Right ventricle myocardium superior (tissue), 1 donor: ENCODE measurements at places on chromosomes 2 and 18. TPM values are rescaled to one million over a fixed set of nuclear protein-coding genes. Genes with fewer than 3 reads are reported as not detected.

GRCh38 chr2:83017366-83018090, 1441.6 kb downstream of the SUCLG1 start:
- DNase-seq, result no peak

GRCh38 chr2:27249159-27249890, 13.5 kb downstream of the SLC30A3 start:
- DNase-seq, result no peak

The SLC4A3 gene
- 503 TPM for total RNA-seq

- no peak for DNase-seq
These were observed 96.8 kb downstream of the DNAH6 start for GRCh38 chr2:84613082-84613481.

The IGFBP2 gene
- 51.1 TPM for total RNA-seq

- no peak for DNase-seq
These were observed 649.5 kb downstream of the XIRP2 start for GRCh38 chr2:167537743-167538142.

The MAL gene
- total RNA-seq, result 5.5 TPM

The C1GALT1C1L gene
- total RNA-seq, result 1.1 TPM

DNA sequence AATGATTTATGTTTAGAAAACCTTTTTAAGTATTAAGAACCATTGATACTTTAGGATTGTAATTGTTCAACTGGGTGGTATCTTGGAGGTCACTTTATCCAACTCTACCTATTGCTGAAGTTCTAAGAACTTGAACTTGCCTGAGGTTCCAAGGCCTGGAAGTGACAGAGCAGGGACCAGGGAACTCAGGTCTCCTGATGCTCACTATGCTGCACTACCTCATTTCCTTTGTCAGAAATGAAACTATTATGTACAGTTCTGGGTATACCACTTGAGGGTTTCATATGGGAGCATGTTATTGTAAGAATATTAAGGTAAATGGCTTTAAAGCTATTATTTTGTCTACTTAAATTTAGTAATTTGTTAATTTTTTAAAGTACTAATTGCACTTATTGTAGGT, 3.0 kb downstream of the MBD5 start:
- DNase-seq, result no peak

DNA sequence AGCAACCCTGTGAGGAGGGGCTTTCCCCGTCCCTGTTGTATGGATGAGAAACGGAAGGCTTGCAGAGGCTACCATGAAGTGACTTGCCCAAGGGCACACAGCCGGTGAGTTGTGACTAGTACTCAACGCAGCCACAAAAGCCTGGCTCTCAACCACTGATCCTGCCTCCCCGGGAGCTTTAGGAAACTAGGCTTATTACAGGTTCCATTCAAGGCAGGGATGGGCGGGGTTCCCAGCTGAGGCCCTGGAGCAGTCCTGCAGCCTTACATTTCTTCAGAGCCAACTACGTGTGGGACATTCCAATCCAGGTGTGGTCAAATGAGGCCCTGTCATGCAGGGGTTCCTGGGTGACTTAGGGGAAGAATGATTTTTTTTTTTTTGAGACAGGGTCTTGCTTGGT, 59.6 kb downstream of the MEX3C start:
- DNase-seq, result no peak

The CFAP53 gene
- total RNA-seq, result 0.11 TPM

The ZBTB7C gene
- total RNA-seq, result 2.6 TPM

- no peak for DNase-seq
These were observed 819 bp downstream of the GRHL1 start for GRCh38 chr2:9952286-9952737.

DNA sequence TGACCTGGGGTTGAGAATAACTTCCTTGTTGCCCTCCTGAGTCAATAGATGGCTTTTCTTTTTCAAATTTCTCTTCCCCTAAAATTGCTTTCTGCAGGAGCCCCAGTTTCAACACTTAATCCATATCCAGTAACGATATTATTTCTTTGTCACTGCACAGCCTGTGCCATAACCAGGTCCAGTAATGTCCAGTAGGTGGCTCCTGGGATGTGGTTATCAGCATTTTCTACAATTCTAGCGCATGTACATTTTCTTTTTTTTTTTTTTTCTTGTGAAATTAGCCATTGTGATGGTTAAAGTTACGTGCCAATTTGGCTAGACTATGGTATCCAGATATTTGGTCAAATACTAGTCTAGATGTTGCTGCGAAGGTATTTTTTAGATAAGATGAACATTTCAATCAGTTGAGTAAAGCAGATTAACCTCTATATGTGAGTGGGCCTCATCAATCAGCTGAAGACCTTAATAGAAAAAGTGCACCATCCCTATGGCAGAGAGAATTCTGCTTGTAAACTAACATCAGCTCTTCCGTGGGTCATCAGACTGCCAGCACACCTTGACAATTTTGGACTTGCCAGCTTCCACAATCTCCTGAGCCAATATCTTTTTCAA, 72.9 kb upstream of the SCG2 start:
- no peak for DNase-seq

- no peak for DNase-seq
These were observed 78.6 kb upstream of the CSRNP3 start for GRCh38 chr2:165390875-165391274.

The WDFY1 gene
- total RNA-seq, result 10.8 TPM

GRCh38 chr18:68104036-68104435, 587.5 kb upstream of the DSEL start:
- DNase-seq, result no peak

DNA sequence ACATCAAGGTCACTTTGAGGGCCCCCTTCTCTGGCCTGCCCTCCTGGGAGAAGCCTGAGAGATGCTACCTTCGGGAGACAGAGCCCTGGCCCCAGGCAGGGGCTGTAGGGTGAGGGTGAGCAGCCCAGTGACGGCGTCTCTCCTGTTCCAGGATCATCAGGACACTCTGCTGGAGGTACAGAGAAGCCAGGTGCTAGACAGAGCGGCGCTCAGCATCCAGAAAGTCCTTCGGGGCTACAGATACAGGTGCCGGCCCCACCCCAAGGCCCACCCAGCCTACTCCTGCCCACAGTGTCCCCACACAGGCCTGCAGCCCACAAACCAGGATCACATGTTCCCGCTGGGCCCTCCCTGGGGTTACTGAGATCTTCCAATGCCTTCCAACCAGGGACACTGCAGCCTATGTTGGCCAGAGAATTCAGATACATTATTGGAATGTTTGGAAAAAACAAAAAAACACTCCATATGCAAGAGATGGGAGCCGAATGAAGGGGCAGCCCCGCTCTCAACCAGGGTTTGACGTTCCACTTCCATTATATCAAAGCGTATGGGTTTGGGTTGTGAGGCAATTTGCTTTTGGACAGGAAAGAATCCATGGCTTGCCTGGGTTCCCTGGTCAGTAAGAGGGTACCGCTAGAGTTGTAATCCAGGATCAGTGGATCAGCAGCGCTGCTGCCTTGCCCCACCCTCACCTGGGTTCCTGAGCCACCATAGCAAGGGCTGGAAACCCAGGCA, 49.5 kb upstream of the GPR17 start:
- DNase-seq, result no peak

DNA sequence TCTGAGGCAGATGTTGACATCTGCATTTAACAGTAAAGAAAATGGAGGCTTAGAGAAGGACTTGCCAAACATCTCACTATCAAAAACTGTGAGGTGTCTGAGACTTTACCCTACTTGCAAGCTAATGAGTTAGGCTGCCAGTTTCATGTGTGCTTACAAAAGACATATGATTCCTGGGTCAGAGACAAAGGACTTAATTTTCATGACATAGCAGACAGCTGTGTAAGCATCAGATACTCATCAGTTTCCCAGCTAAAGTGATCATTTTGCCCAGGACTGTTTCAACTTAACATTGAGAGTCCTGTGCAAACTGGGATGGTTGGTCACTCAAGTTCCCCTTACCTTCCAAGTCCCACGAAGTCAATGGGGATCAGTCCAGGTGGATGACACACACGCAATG, 18.9 kb upstream of the DAPL1 start:
- DNase-seq, result no peak

The IAH1 gene
- 76.2 TPM for total RNA-seq

GRCh38 chr2:58636872-58637271, 395.7 kb upstream of the FANCL start:
- DNase-seq, result no peak

DNA sequence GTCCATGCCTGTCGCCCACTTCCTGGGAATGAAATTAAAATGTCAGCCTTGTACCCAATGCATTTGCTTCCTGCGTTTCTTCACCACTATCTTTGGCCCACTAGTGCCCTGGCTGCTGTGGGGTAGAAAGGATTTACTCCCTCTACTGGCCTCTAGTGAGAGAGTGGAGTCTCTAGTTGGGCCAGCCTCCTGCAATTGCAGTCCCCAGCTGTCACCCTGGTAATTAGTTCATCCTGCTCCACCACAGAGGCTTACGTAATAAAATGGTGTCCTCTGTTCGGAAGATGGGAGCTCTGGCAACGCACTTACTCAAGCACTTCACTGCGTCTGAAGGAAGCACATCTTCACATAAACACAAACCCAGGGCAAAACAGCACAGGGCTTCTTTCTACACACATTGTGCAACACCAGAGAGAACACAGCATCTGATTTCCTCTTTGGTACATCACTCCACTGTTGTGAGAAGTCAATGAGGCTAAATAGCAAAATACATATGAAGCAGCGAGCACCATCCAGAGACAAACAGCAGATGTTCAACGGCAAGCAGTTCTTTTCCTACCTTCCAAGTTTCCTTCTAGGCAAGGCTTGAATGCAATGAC, 274.6 kb downstream of the LRATD1 start:
- DNase-seq, result no peak

The ZSWIM2 gene
- not detected for total RNA-seq

GRCh38 chr2:218476676-218477075, 57.8 kb downstream of the VIL1 start:
- DNase-seq, result no peak

DNA sequence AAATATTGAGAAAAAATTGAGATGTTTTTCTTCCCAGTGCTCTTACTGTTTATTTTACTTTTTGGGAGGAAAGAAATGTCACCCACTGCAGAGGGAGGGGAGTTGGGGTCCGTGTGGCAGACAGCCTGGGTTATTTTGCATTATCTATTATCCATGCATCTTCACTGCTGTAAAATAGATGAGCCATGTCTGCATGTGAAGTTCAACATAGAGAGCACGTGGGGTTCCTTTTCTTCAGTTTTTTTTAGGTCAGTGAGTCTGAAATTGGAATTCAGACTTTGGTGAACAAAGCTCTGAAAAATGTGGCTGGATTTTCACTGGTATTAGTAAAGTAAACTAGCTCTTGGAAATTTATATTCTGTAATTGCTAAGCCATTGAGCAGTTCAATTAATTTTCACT, 2.4 kb downstream of the DCDC2C start:
- no peak for DNase-seq

DNA sequence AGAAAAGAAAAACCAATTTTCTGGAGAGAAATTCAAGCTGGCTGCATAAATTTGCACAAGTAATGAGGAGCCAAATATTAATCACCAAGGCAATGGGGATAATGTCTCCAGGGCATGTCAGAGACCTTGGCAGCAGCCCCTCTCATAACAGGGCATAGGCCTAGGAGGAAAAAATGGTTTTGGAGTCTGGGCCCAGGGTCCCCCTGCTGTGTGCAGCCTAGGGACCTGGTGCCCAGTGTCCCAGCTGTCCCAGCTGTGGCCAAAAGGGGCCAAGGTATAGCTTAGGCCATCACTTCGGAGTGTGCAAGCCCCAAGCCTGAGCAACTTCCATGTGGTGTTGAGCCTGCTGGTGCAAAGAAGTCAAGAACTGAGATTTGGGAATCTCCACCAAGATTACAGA, 57.1 kb downstream of the SCN7A start:
- no peak for DNase-seq
